Nasal cavity respiratory epithelium epithelial cell of viscerocranial mucosa (primary cell): ENCODE measurements at places on chromosomes 5 and 9. TPM values are rescaled to one million over a fixed set of nuclear protein-coding genes. Genes with fewer than 3 reads are reported as not detected.

Gene TTC16
- not detected in 2 replicates for total RNA-seq

Gene LARP1
- total RNA-seq = 66.0 and 138 TPM in 2 replicates

Gene PTPN3
- total RNA-seq = 35.2 and 37.9 TPM in 2 replicates

Gene PCDHA1
- under 0.01 TPM in 1 of 2 replicates, not detected in the other for total RNA-seq

Gene SLF1
- 3.4 and 3.6 TPM in 2 replicates for total RNA-seq

Gene CORO2A
- total RNA-seq = 35.5 and 45.8 TPM in 2 replicates

Gene JAKMIP2
- not detected in 2 replicates for total RNA-seq

Gene SLC4A9
- total RNA-seq = 0.07 and 0.34 TPM in 2 replicates

Gene CCDC192
- not detected in 2 replicates for total RNA-seq

Gene TMEM171
- 0.68 and 1.5 TPM in 2 replicates for total RNA-seq

Gene CKS2
- total RNA-seq = 21.0 and 22.9 TPM in 2 replicates

Gene PCDHA10
- total RNA-seq = under 0.01 and 1.6 TPM in 2 replicates

Gene NEURL1B
- 4.8 and 44.1 TPM in 2 replicates for total RNA-seq

Gene DRD1
- total RNA-seq = not detected in 2 replicates

Gene GKAP1
- total RNA-seq = 0.34 and 1.6 TPM in 2 replicates

Gene IFNB1
- total RNA-seq = under 0.01 TPM in 1 of 2 replicates, not detected in the other

Gene ACTBL2
- 0.50 TPM in 1 of 2 replicates, not detected in the other for total RNA-seq

Gene PCDHGA3
- under 0.01 and 0.36 TPM in 2 replicates for total RNA-seq
